COR-L47 (cell line): ENCODE measurements at places on chromosomes 11 and 22.

- peak; percentile 34 for DNase-seq
Observed at GRCh38 chr22:47034905-47035419, 272.5 kb downstream of the TBC1D22A start.

DNA sequence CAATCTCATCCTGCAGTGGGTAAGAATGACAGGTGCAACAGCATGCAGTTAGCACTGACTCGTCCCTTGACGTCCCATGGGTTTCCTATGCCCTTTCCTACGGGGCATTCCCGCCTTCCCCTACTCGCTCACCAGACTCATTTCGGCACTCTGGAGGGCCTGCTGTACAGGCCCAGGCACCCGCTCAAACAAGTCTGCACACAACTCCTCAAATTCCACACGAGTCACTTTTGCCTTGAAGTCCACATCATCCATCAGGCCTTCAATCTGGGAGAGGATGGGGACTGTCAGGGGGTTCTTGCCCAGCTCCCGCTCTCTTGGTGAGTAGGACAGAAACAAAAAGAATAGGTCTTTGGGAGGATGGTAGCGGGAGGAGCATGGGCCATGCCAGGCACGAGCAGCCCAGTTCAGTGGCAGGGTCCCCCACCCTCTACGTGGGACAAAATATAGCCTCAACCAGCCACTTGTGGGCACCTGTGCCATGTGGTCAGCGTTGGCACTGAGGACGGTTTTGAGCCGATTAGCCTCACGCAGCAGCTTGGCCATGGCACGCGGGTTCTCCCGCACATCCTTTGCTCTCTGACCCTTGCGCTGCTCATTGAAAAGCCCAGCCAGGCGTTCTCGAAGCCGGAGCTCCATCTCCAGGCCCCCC lies 4.7 kb downstream of the HYOU1 start:
- DNase-seq: no peak

DNA sequence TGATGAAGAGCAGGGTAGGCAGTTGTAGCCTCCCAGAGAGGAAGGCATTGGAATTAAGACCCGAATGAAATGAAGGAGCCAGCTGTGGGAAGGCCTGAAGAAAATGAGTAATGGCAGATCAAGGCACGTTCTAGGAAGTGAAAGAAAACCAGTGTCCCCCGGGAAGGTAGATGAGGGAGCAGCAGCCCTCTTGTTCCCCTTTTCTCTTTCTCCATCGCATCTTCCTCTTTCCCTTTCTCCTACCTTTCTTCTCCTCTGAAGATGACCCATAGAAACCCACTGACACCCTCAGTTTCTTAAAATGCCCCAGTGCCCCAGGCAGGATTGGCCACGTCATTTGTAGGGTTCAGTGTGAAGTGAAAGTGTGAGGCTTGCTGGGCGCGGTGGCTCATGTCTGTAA lies 172.6 kb upstream of the SEZ6L start:
- DNase-seq: no peak

DNA sequence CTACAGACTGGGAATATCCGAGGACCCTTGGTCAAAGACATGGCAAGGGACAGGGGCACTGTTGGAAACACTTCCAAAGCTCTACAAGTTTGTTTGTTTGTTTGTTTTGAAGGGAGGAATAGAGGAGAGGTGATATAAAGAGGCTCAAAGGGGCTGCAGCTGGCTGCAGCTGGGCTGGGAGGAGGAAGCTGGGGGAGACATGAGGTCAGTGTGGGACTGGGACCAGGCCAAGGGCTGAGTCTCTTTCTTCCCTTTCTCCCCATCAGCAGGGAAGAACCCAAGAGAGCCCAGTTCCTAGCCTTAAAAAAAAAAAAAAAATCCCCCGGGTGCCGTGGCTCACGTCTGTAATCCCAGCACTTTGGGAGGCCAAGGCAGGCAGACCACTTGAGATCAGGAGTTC lies 5.0 kb downstream of the RHOG start:
- DNase-seq: no peak

GRCh38 chr11:131924001-131924400 lies 553.6 kb downstream of the NTM start:
- no peak for DNase-seq

DNA sequence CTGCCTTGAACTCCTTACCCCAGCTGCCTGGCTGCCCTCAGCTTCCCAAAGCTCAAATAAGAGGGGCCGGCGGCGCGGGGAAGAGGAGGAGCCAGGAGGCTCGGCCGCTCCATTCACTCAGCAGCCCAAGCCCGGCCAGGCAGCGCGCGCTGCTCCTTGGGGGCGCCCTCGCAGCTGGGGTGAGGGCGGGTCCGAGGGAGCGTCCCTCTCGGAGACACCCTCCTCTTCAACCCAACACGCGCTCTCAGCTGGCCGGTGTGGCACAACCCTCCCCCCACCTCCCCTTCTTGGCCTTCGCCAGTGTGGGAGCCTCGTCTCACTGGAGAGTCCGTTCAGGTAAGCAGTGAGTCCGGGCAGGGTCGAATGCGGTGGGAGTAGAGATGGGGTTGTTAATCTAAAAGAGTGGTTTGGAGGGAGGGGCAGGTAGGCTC lies at the start of gene WT1:
WT1 (minus strand) TSS at position 29 of the 431 bp plus-strand sequence.
- DNase-seq: no peak

DNA sequence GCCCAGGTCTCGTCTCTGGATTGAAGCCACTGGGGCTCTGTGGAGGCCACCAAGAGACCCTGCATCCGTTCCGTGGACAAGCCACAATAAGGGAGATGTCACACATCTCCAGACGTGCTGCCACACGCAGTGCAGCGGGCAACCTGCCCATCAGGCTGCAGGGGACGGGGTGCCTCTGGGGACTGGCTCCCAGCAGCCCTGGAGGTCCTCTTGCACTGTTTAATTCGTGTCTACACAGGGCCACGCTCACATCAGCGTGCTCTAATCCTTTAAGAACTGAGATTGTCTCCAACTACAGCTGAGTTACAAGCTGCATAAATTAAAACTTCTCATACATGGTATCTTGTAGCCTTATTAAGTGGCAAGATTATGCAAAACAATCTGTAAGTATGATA lies 1232.2 kb downstream of the BRD1 start:
- DNase-seq: no peak

DNA sequence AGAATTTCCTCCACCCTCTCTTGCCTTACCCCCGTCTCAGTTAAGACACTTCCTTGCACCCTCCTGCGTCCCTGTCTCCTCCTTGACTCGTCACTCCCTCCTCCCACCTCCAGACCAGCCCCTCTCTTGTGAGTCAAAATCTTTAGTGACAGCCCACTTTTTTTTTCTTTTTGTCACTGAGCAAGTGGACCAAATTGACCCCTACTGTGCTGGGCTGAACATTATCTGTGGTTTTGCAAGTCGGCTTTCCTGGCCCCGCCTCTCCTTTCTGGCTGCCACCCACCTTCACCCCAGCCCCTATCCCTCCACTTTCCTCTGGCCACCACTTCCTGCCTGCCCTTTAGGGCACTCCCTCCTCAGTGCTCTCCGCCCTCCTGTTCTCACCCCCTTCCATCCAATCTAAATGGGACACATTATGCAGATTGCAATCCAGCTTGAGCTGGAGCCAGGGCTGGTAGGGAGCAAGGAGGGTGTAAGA lies at the start of gene APLNR:
APLNR (minus strand) TSS at position 47 of the 478 bp plus-strand sequence. CDS start 246 bp downstream, outside the sequence.
- no peak for DNase-seq

DNA sequence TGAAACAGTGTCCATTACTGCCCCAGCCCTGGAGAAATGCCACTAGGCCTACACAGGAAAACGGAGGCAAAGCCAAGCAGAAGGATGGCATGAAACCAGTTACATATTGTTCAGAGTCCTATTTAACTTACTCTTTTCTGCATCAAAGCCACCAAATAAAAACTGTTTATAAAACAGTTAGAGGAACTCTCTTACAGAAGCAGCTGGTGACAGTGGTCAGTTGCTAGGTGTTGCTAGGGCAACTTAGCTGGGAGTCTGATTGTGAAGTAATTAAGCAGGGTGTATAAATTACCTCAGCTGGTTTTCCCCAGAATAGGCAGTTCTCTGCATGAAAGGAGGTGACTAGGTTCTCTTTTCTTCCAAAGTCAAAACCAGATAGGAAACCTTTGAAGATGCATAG lies 115.6 kb upstream of the ZBED5 start:
- peak; percentile 87 for DNase-seq

DNA sequence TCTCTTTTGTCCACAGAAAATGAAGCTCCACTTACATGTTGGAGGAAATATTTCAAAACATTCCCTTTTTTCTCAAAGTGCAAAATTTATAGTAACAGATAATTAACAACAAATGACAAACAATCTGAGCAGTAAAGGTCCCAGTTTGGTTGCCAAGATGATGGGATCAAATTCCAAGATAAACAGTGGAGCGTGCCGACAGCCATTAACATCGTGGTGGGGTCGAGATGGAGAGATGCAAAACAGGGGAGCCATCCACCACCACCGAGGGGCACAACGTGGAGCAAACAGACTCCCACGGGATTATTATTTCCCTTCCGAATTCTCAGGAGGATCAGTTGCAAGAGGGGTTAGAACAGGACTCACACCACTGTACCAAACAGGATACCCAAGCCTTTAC lies 17.2 kb downstream of the MPPED2 start:
- DNase-seq: no peak

- no peak for DNase-seq
Observed at GRCh38 chr11:23586173-23586572, 725.9 kb upstream of the CCDC179 start.

GRCh38 chr11:43576320-43576802 lies 104.2 kb upstream of the HSD17B12 start:
- no peak for DNase-seq

- DNase-seq: no peak
Observed at GRCh38 chr22:36301851-36302250, 48.9 kb downstream of the APOL1 start.

- no peak for DNase-seq
Observed at GRCh38 chr11:9693801-9694553, 30.1 kb downstream of the SWAP70 start.

- peak; percentile 85 for DNase-seq
Observed at GRCh38 chr11:122920579-122920978, 38.0 kb downstream of the JHY start.

DNA sequence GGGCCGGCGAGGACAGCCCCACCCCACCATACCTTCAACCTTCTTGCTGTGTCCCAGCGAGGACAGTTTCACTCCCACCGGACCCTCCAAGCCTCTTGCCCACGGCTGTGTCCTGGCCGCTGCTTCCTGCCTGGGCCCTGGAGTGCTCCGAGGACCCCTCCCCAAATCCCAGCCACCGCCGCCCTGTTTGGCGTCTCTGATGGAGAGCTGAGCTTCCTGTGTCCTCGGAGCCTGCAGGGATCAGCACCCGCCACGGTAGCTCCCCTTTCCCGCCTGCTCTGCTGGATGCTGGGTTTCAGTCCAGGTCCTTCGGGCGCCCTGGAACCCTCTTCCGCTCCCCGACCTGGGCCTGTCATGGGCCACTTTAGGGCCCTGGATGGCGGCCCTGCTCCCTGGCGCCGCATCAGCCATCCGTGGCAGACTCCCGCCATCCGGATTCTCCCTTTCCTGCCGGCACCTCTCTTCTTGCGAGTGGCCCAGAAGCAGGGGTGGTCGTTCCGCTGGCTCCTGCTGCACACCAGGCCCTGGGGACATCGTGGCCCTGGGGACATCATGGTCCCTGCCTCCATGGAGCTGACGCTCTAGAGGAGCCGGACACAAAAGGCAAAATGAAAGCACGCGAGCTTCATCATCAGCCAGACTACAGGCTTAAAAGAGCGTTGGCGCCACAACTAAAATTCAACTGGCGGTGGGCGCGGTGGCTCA lies 34.3 kb upstream of the GAL start:
- no peak for DNase-seq

GRCh38 chr22:45425531-45426265 lies 12.2 kb downstream of the RIBC2 start:
- DNase-seq: no peak

DNA sequence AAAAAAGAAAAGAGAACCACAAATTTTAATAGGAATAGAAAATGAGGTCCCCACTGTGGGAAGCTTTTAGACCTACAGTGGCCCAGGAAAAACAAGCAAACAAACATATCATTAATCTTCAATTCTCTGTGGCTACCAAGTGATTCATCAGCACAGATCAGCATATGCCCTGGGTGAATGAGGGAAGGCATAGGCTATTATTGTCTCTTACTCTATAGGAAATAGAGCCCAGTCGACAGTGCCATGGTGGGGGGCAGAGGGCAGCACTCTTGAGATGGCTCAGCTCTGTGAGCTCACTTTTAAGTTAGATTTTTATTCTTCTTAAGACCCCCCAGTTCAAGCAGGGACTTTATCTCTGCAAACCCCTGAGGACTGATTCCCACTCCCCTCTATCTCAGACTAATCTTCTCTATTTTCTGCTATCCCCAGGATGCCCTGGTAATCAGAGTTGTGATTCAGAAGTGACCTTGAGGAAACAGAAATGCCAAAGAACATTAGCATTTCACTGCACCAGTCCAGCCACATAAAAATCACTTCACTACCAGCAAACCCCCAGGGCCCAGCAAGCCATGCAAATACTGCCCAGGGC lies 9.5 kb upstream of the FEZ1 start:
- DNase-seq: no peak
